ENCODE measurements at places on chromosomes 6 and 20.

GRCh38 chr6:54288474-54288873 is 19.8 kb upstream of the TINAG start:
- DNase-seq: no peak

DNA sequence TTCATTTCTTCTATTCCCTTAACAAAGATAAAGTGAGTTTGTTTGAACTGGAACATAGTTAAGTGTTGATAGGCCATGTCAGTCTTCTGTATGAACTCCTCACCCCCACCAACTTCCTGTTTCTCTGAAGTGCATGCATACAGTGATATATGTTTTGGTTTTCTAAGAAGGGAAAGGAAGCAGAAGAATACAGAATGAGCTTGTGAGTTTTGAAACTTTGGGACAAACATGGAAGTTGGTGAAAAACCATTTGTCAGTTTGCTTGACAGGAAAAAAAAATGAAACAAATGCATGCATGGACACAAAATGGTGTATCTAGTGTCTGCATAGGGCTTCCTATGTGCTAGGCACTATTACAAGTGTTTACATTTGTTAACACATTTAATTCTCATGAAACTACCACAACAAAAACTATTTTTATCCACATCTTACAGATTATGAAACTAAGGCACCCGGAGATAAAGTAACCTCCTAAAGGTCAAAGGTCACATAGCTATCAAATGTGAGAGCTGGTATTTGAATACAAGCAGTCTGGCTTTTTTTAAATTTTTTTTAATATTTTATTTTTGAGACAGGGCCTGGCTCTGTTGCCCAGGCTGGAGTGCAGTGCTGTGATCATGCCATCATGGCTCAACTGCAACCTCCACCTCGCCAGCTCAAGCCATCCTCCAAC is 105.9 kb downstream of the ADGRB3 start:
- DNase-seq: no peak

DNA sequence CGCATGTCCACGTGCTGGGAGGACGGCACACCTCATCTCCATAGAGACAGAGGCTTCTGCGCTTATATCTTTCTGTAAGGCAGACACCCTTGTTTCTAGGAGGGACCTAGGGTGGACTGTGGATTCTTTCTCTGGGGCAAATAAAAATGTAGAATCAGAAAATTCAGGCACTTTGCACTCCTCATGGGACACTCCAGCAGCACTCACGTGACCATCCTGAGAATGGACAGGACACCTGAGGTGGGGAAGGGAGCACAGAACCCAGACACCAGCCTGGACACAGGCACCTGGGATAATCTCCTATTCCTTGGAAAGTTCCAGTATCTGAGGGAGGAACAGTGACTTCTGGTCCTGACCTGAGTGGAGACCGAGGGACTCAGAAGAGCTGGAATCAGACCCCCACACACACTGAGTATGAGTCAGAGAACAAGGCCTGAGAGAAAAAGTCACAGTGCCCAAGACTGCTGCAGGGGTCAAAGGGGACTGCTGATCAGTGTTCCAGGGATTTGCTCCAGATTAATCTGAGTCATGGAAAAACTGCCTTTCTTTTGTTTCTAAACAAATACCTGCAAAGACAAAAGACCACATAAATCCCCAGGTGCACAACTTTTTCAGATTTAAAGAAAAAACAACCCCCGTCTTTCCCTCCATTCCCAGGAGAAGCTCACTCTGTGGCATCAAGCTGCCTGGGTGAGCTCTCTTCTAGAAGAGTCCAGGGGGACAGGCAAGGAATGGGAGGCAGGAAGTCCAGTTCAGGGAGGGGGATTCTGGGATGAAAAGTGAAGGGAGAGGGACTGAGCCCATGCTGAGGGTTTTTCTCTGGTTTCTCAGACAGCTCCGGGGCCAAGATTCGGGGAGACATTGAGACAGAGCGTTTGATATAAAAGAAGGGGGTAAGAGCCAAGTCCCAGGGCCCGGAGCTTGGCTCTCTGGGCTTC is 35.6 kb upstream of the MICB start:
- DNase-seq: no peak

DNA sequence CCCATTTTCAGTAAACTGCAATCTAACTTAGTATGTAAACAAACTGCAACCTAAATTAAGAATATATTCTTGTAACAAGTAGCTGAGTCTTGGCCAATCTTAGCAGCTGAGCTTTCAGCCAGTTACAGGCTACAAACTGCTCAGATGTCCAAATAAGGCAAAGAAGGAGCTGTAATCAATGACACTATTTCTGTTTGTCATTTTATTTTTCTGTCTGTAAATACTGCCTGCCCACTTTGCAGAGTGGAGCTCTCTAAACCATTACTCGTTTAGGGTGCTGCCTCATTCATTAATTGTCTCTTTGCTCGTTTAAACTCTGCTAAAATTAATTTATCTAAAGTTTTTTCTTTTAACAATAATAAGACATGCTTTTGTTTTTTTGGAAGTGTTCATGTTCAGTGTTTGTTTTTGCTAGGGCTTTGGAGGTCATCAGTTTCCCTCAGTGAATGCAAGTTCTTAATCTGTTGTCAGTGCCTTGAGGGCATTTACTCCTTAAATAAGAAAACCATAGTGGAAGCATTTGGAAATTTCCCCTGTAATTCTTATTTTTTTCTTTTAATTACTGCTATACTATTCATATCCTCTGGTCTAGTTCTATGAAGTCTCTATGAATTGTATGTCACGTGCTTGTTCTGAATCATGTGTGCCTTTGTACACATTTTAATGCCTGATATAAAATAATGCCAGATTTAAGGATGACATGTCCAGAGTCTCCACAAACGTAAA is 3.6 kb upstream of the PRL start:
- no peak for DNase-seq

- DNase-seq: no peak
Measured at GRCh38 chr6:163147994-163148393, 266.5 kb upstream of the QKI start.

Data from NCI-H1930 (cell line).